ENCODE measurements at places on chromosomes 2 and 18.

DNA sequence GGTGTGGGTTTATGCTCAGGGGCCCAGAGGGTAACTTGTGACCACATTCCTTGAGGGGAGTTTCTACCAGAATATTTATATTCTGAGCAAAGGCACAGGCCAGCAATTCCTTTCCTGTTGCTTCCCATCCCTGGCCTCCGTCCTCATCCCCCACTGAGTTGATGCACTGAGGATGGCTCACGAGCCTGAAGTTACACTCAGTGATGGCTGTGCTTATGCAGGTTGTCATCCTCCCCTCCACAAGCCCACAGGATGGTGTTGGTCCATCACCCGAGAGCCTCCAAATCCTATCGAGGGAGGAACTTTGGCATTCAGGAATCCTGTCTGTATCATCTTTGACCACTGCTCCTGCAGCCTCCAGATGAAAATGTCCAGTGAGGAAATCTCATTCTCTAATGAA, 28.4 kb upstream of the FHOD3 start:
- DNase-seq, result no peak

- no peak for DNase-seq
Observed at GRCh38 chr18:69659142-69659651, 258.5 kb downstream of the DOK6 start.

DNA sequence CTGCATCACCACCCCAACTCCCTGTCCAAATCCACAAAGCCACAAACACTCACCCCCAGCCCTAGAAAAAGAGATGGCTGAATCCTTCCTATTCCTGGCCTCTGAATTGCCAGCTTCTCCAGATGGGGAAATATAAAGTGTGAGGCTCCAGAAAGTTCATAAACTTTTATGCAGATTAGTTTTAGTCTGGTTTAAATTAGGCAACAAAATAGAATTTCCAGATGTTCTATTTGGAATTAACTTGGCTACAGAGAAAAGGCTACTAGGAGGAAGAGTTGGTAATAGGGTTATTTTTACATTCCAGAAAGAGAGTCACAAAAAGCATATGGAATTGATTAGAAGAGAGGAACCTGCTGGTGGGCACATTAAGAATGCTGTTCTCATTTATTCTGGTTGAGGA, 56.0 kb downstream of the EN1 start:
- DNase-seq, result no peak

DNA sequence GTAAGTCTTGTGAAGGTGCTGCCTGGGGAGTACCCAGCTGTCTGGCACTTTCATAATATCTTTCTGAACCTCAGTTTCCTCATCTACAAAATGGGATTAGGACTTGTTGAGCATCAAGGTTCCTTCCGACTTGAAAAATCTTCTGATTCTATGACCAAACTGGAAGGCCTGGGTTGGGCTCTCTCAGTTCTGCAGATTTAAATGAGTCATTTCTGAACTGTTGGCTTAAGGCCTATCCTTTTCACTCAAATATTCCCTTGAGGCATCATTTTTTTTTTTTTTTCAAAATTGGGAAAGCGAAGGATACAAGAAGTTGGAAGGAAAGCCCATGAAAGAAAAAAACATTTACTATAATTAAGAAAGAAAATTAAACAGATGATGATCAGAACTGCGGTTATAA, 40.8 kb upstream of the CYP1B1 start:
- DNase-seq, result no peak

GRCh38 chr2:167451496-167452289, 563.4 kb downstream of the XIRP2 start:
- no peak for DNase-seq

- no peak for DNase-seq
Observed at GRCh38 chr2:138329591-138329990, 172.0 kb upstream of the SPOPL start.

GRCh38 chr18:41928581-41928980, 26.5 kb upstream of the PIK3C3 start:
- no peak for DNase-seq

- peak; percentile 29 for DNase-seq
Observed at GRCh38 chr2:158214431-158214830, 112.8 kb downstream of the UPP2 start.

- DNase-seq, result no peak
Observed at GRCh38 chr2:74597410-74597809, 42.9 kb downstream of the DOK1 start.

DNA sequence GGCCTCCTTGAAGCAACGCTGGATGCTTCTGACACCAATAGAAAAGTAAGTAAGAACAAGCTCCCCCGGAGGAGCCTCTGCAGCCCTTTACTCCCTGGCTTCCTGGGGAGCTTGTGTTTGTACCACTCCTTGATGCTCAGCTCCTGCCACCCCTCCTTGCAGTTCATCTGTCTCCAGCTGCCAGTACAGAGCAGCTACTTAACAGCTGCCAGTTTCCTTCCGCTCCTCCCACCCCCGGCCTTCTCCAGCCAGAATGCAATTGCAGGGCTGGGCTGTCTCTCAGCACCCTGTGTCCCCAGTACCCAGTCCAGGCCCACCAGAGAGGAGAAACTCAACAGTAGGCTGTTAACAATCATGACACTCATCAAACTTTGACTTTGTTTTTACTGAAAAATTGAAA, 109.4 kb downstream of the AOX1 start:
- DNase-seq, result peak; percentile 8

DNA sequence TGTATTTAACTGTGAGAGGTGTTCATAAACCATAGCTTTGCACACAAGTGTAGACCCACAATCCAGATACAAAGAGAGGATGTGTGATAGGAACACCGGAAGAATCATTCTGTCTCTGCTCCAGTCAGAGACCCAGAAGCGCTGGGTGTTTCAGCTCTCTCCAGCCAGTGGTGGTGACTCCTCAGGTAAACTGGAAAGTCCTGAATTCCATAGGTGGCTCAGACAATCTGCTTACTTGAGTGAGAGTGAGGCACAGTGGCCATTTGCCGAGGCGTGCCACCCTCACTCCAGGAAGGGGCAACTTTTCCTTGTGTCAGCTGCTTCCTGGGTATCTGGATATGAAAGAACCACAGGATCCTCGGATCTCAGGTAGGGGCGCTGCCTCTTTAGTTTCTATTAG, 171.5 kb downstream of the KCNS3 start:
- no peak for DNase-seq

DNA sequence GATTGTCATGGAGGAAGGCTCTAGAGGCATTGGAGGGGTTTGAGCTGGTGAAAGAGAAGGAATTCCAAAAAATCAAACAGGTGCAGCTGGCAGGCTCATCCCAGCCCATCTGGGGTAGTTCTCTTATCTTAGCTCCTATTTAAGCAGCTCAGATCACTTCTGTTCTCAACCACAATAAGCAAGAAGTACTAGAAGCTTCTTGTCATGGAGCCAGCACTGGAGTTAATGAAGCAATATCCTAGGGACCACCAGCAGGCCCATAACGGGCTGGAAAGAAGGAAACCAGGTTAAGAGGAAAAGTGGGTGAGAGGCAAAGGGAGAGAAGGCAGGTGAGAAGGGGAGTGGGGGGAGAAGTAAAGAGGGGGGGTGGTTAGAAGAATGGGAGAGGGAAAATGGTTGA, 100.7 kb upstream of the ZFP36L2 start:
- no peak for DNase-seq

DNA sequence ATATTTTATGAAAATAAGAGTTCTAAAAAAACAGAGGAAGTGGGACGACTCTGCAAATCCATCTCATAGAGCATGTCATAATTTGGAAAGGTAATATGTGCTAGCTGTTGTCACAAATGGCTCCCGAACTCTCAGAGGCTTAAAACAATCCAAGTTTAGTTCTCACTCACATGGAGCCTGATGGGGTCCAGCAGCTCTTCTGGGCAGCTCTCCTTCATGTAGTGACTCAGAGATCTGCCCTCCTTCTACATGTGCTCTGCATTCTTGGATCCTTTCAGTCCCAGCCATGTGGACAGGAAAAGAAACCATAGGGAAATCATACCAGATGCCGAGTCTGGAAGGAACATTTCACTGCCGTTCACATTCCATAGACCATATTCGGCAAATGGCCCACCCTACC, 180.1 kb upstream of the APCDD1 start:
- DNase-seq, result no peak

DNA sequence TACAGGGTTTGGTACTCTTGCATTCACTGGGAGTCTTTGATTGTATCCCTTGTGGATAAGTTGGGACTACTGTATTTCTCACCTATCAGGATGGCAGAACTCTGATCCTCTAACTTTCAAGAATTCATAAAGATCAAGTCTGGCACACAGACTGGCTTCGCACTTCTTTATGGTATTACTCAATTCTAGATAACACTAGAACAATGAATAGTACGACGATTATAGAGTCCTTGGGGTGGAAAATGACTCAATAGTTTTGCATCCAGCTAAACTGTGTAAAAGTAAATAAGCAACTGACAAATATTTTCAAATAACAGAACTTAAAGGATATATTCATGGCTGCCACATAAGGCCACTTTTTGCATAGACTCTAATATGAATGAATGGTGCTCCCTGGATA, 103.4 kb upstream of the MEX3C start:
- DNase-seq, result no peak

DNA sequence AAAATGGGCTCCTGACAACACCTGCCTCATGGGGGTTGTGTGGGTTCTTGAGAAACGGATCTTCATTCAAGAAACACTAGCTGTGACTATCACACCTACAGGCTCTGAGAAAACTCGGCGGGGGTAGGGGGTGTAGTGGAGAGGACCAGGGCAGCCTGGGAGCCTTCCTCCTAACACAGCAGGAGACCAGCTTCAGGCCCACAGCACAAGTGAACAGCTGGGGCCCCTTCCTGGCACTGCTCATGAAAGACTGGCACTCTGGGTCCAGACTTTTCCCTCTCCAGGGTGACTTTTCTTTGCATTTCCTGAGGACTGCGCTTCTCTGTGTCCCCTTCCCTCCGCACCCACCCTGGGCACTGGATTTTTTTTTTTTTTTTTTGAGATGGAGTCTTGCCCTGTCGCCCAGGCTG, 7.2 kb upstream of the SEMA4C start:
- no peak for DNase-seq

DNA sequence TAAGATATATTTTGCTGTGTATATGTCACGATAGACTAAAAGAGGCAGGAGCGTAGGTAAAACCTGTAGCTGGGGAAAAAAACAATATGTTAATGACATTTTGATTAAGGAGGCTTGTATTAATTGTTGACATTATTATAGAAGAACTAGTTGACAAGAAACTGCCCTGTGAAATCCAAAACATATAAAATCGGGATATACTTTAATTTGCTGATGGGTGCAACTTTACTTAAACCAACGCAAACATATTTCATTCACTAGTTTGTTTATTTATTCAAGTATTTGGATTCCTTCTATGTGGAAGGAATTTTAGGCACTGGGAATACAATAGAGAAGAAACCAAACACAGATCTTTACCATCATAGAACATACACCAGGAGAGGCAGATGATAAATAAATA, 8.0 kb downstream of the WDR7 start:
- no peak for DNase-seq

- no peak for DNase-seq
Observed at GRCh38 chr2:150624001-150624401, 136.5 kb upstream of the RND3 start.

DNA sequence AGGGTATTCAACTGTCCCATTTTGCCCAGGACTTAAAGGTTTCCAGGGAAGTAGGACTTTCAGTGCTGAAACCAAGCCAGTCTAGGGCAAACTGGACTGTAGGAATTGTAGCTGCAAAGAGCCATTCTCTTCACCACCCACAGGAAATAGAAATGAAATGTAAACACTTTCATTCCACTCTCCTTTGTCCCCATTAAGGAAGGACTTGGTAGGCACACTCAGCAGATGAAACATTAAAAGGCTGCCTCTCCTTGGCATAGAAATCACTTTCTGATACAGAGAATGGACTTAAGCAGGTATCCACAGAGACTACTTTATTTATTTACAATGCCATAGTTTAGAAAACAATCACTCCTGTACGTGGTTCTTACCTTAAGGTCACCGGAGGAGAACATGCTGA, 102.9 kb upstream of the CCDC195 start:
- no peak for DNase-seq

GRCh38 chr18:76281565-76281964, 213.5 kb downstream of the ZNF516 start:
- no peak for DNase-seq

GRCh38 chr2:70517804-70518203, 35.8 kb downstream of the TGFA start:
- no peak for DNase-seq

DNA sequence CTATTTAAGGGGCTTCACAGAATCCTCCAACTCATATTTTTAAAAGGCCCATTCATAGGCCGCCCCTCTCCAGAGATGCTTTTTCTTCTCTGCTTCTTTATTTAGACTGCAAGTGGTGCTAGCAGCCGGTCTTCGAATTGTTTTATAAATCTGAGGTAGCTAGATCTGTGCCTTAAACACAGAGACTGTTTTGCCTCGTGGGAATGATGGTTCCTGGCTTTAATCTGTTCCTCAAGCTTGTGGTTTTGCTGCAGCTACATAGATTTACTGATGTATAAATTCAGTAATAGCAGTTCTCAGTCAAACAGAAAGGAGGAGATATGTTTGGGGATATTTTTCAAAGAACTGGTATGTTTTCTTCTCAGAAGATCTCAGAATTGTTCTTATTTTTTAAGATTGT, 45.3 kb downstream of the TNFRSF11A start:
- DNase-seq, result no peak

GRCh38 chr18:58272779-58273435, 228.9 kb downstream of the NEDD4L start:
- no peak for DNase-seq

DNA sequence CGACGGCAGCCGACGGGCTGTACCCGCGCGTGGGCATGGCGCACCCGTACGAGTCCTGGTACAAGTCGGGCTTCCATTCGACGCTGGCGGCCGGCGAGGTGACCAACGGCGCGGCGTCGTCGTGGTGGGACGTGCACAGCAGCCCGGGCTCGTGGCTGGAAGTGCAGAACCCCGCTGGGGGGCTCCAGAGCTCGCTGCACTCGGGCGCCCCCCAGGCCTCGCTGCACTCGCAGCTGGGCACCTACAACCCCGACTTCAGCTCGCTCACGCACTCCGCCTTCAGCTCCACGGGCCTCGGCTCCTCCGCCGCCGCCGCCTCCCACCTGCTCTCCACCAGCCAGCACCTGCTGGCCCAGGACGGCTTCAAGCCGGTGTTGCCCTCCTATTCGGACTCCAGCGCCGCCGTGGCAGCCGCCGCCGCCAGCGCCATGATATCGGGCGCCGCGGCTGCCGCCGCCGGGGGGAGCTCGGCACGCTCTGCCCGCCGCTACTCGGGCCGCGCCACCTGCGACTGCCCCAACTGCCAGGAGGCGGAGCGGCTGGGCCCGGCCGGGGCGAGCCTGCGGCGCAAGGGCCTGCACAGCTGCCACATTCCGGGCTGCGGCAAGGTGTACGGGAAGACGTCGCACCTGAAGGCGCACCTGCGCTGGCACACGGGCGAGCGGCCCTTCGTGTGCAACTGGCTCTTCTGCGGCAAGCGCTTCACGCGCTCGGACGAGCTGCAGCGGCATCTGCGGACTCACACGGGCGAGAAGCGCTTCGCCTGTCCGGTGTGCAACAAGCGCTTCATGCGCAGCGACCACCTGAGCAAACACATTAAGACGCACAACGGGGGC, 2.0 kb downstream of the SP9 start:
- DNase-seq, result peak; percentile 53

GRCh38 chr18:68234131-68234530, 480.8 kb downstream of the TMX3 start:
- no peak for DNase-seq

- no peak for DNase-seq
Observed at GRCh38 chr18:45589356-45590035, 25.8 kb upstream of the SLC14A2 start.
